Right forelimb (tissue), 1 donor: ENCODE measurements at places on chromosomes 3 and 15.

DNA sequence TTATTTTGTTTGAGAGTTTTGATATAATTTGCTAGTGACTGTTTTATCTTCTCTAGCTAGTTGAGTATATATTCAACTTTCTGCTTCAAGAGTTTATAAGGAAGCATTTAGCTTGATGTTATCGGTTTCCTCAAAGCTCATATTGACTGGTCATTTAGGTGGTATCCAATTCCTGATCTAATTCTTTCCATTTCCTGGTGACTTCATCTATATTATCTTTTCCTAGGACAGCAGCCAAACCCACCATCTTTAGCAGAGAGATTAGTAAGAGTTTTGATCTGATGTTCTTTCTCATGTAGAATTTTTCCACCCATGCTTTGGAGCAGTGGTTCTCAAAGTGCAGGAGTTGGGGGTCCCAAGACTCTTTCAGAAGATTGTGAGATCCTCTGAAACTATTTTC is 148.6 kb upstream of the STT3B start:
- no peak for DNase-seq

GRCh38 chr3:86937306-86937791 is 53.6 kb downstream of the VGLL3 start:
- DNase-seq = peak; percentile 55

DNA sequence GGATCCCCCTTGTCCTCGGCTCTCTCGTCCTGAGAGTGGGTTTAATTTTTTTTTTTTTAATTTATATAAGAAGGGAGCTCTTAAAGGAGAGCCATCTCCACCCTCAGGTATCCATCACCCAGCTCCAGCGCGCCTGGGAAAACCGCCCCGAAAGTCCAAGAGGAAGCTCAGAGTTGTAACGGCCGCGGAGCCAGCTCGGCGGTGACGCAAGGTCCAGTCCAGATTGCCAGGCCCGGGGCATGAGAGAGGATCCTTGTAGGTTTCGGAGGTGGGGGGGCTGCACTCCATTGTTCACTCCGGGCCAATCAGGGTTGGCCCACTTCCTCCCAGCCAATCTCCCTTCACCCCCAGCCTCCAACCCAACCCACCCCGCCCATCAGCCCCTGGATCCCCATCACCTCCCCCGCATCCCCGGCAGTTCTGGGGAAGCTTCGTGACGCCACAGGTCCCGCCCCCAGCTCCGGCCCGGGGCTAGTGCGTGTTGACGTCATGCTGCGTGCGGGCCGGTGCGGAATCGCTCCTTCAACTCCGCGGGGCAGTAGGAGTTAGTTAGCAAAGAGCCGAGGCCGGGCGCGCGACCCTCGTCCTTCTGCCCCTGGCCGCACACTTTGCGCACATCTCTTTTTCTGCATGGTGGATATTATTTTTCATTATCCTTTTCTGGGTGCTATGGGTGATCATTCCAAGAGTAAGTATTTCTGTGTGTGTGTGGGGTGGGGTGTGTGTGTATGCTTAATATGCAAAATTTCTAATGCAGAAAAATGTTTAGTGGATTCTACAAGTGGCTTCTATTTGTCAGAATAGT is at the start of gene ISL2:
Gene ISL2 (plus strand): TSS at position 520 of the 805 bp plus-strand sequence. CDS start 111 bp downstream, at position 631.
- DNase-seq = peak; percentile 69

DNA sequence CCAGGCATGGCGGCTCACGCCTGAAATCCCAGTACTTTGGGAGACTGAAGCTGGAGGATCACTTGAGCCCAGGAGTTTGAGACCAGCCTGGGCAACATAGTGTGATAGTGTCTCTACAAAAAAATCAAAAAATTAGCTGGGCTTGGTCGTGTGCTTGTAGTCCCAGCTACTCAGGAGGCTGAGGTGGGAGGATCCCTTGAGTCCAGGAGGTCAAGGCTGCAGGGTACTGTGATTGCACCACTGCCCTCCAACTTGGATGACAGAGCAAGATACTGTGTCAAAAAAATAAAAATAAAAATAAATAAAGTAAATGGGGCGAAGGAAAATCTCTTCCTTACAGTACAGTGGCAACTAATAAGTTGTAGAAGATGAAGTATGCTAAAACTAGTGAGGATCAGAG is 29.6 kb downstream of the LSM3 start:
- DNase-seq = no peak

GRCh38 chr3:195911946-195912270 is 3.6 kb upstream of the TNK2 start:
- DNase-seq = no peak

- DNase-seq = no peak
These were observed 29.6 kb upstream of the TRPC1 start for GRCh38 chr3:142694225-142694624.
